ENCODE measurements at places on chromosomes 5 and 9.
A peak's percentile ranks its signal among the peaks of the same experiment; 100 is the strongest.

DNA sequence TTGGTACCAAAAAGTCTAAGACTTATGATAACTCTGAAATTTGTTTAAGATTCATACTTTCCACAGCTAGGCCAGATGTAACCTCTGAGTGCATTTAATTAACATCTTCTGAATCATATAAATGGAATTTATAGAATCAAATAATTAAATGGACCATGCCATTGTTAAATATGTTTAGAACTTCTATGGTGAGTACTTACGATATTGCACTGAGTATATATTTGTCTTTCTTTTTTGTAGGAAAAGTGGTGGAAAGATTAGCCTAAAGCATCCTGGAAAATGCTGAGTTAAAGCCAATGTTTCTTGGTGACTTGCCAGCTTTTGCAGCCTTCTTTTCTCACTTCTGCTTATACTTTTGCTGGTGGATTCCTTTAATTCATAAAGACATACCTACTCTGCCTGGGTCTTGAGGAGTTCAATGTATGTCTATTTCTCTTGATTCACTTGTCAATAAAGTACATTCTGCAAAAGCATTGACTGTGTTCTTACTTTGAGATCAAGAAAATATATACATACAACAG is 11.9 kb downstream of the SPINK6 start:
- DNase-seq, result no peak

GRCh38 chr5:94157704-94158539 is 416.5 kb upstream of the POU5F2 start:
- no peak for DNase-seq

GRCh38 chr9:27396495-27396894 is 99.5 kb upstream of the EQTN start:
- DNase-seq, result no peak

- no peak for DNase-seq
Measured at GRCh38 chr9:1453636-1454035, 403.5 kb downstream of the DMRT2 start.

DNA sequence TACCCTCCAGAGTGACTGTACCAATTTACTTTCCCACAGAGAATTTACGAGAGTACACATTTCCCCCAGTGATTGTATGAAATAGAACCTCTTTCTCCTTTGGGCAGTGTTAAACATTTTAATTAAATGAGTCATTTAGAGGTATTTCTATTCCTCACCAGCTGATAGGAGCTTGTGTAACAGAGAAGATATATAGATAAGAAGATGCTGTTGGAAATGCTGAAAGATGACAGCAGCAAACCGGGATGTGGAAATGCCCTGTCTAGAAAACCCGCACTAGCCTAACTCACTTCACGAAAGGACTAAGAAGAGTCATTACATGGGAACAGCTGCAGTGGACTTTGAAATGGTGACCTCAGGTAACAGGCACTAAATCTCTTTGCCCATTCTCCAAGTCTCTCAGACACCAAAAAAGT is 68.3 kb downstream of the LPAR1 start:
- no peak for DNase-seq

- peak; percentile 50 for DNase-seq
Measured at GRCh38 chr5:157312492-157312891, 46.6 kb downstream of the CYFIP2 start.

GRCh38 chr9:83403527-83404238 is 134.5 kb downstream of the FRMD3 start:
- DNase-seq, result no peak

GRCh38 chr9:92712767-92713166 is 42.8 kb upstream of the IPPK start:
- DNase-seq, result no peak

GRCh38 chr9:36938617-36939016 is 95.5 kb downstream of the PAX5 start:
- no peak for DNase-seq

DNA sequence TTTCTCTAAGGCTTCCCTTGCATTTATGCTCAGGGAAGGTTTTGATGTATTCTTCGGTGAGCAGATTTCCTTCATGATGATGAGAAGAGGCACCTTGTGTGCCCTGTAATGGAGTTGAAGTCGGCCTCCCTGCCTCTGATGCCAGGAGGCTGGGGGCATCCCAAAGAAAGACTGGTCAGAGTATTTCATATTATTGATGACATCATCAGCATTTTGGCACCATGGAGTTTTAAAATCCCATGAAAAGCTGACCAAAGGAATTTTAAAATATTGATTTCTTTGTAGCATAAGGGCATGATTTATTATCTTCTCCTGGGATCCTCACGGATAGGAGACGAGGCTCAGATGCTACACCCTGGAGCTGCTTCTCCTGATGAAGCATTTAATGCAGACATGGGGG is 231.2 kb upstream of the IRX1 start:
- DNase-seq, result no peak

- no peak for DNase-seq
Measured at GRCh38 chr5:54991416-54991815, 6.0 kb upstream of the ESM1 start.

Measured in stimulated activated CD8-positive, alpha-beta memory T cell treated with anti-CD3 and anti-CD28 coated beads, Interleukin-15, amount 100 ng/mL, for 4 hours (primary cell).